SK-MEL-5 (cell line): ENCODE measurements at places on chromosomes 5 and 9. TPM values are rescaled to one million over a fixed set of nuclear protein-coding genes. Genes with fewer than 3 reads are reported as not detected.
A peak's percentile ranks its signal among the peaks of the same experiment; 100 is the strongest.

The CA9 gene
- 0.29 TPM in 1 of 2 replicates, not detected in the other for total RNA-seq

DNA sequence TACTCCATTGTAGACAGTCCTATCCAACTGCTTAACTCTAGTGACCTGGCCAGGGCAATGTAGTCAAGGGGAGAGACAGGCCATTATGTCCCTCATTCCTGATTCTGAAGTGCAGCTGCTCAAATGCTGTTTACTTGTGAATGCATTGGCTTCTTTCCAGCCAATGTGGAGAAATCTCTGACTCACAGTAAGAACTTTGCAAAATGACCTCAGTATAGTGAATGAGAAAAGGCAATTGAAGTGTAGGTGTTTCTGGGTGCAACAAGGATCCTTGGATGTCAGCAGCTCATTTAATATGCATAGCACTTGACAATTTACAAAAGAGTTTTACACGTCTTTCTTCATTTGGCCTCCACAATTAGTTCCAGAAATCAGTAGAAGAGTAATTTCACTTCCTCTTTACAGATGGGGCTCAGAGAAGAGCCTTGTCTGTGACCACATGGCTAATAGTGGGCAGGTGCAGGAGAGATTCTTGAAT is 367.2 kb downstream of the OSTF1 start:
- DNase-seq, result no peak

DNA sequence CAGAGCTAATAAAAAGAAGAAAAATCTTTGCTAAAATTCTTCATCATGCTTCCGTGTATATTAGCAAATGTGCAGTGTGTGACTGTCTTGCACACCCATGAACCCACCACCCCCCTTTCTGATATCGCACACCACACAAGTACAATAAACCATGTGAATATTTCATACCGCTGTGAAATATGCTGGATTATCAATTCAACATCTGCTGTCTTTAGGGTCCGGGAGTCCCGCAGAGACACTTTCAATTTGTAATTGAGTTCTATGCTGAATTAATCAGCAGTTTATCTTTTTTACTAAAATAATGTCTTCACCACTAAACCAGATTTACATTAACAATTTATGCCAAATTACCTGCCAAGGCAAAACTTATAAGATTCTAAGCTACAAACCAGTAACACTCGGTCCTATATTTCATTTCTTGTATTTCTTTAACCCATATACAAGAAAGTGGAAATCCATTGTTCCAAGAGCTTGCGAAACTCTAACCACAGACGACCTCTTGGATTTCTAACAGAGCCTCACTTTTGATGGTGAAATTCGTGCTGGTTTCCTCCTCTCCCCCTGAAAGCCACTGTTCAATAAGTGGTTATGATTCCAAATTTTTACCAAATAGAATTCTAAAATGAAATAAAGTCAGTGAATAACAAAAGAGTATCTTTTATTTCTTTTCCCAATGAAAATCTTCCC is 44.2 kb downstream of the PSMB7 start:
- peak; percentile 55 for DNase-seq

DNA sequence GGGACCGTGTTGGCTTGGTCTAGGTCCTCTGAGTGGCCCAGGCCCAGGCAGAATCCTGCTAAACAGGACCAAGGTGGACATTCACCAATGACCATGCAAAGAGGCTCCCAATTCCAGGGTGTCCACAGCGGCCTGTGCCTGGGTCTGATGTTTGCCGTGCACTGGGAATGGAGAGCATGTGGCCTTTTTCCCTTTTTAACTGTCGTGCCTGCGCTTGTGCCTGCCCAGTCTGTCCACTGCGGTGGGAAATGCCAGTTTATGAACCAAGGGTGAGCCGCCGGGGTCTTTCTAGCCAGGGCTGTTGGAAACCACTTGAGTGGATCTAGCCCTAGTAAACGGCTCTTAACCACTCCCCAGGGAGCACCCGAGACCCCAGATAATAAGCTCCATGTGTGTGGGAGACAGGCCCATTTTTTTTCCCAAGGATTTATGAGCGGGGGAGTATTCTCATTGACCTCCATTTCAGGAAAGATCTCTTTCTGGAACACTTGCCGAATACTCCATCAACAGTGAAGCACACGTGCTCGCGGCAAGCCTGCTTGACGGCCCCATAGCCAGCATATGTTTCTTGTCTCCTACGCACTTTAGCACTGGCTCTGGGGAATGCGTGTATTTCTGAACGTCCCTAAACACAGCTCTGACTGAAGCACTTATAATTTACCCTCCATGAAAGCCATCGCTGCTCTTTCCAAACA is 93.2 kb upstream of the PHYKPL start:
- no peak for DNase-seq

GRCh38 chr9:114220061-114220541 is 64.8 kb downstream of the COL27A1 start:
- DNase-seq, result no peak
